ENCODE measurements at places on chromosomes 12 and 14. TPM values are rescaled to one million over a fixed set of nuclear protein-coding genes. Genes with fewer than 3 reads are reported as not detected.

The POTEM gene
- not detected for total RNA-seq

The DTX1 gene
- total RNA-seq: 1.6 TPM

The TAS2R43 gene
- total RNA-seq: 0.89 TPM

The AMN gene
- 10.9 TPM for total RNA-seq

The CCDC184 gene
- total RNA-seq: 0.56 TPM

The SOAT2 gene
- total RNA-seq: not detected

The COL2A1 gene
- total RNA-seq: not detected

The TSPAN19 gene
- not detected for total RNA-seq

The SLC2A13 gene
- 12.8 TPM for total RNA-seq

The SPTB gene
- total RNA-seq: 0.44 TPM

The RPS26 gene
- 1,008 TPM for total RNA-seq

The LRTM2 gene
- total RNA-seq: 0.26 TPM

The RNU4-1 gene
- total RNA-seq: not detected

The DHRS2 gene
- 0.21 TPM for total RNA-seq

The CSRP2 gene
- total RNA-seq: 18.1 TPM

The COA8 gene
- total RNA-seq: 30.3 TPM

The UBC gene
- total RNA-seq: 1,717 TPM

All from suprapubic skin (tissue), 4 donors.